ENCODE measurements at places on chromosomes 12 and 14.

GRCh38 chr12:106109168-106109910 is 29.4 kb downstream of the NUAK1 start:
- no peak for DNase-seq

DNA sequence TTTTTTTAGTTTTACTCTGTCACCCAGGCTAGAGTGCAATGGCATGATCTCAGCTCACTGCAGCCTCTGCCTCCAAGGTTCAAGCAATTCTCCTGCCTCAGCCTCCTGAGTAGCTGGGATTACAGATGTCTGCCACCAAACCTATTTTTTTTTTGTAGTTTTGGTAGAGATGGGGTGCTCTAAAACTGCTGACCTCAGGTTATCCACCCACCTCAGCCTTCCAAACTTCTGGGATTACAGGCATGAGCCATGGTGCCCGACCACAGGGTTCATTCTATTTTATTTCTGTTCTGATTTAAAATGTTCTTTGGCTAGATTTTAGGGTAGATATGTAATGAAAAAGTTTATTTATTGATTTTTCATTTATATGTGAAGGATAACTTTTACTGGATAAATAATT is 1062.8 kb upstream of the NOVA1 start:
- DNase-seq = no peak

- DNase-seq = no peak
Measured at GRCh38 chr12:129901254-129901653, 2.6 kb downstream of the TMEM132D start.

GRCh38 chr14:39265806-39266524 is 32.2 kb downstream of the MIA2 start:
- DNase-seq = no peak

DNA sequence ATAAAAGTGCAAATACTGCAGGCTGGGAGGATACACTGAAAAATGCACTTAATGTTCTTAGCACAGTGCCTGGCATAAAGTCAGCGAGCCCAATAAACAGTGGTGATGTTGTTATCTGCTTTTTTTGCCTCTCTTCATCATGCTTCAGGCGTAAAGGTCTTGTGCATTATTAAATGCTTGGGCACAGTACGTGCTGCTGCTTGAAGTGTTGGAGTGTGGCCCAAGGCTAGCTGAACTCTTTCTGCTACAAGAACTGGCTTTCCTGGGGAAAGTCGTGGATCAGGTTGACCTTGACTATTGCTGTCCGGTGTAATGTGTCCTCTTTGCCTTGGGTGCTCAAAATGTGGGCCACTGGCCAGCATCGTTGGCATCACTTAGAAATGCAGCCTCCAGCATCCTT is 43.0 kb downstream of the SMOC1 start:
- DNase-seq = no peak

GRCh38 chr12:65926119-65926908 is 102.0 kb downstream of the HMGA2 start:
- DNase-seq = no peak

- DNase-seq = no peak
Measured at GRCh38 chr12:91923864-91924263, 221.8 kb downstream of the BTG1 start.

DNA sequence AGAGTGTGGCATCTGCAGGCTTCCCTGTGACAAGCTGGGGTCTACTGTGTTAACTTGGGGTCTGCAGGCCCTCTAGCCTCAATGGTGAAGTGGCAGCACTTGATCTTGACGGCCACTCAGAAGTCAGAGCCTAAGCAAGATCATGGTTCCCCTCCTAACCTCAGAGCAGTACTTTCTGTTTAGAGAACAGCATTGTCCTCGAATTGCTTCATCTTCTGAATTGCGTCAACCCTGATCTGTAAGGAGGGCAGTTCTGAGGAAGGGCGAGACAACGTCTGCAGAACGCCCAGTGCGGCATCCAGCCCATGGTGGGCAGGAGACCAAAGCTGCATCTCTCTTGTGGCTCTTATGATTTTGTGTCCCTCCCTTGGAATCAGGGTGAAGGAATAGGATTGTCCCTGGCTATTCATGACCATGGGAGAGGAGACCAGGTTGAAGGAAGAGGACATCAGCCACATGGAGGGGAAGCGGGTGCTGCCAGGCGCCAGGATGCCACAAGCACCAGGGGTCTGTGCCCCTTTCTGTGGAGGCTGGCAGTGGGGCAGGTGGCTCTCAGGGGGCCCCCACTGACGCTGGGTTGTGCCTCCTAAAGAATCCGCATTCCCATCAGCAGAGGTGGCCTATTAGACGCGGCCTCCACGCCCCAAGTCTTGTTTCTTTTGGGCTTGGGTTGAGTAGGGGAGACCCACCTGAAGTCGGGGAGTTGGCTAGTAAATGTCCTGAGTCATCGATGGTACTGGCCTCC is 2.2 kb downstream of the SERPINA9 start:
- DNase-seq = no peak

- no peak for DNase-seq
Measured at GRCh38 chr12:124904306-124905098, 9.9 kb downstream of the UBC start.

DNA sequence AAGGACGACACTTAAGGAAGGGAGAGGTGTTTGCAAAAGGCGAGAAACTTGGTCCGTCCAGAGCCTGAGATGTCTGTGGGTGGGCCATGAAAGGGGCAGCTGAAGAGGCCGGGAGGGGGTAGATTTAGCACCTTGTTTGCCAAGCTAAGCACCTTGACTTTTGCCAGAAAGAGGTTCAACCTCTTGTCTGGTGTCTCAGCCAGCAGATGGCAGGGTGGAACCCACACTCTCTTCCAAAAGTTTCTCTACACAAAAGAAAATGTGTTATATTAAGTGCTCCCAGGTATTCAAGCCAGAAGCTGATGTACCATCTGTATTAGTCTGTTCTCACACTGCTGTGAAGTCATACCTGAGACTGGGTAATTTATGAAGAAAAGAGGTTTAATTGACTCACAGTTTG is 69.9 kb downstream of the SUDS3 start:
- no peak for DNase-seq

GRCh38 chr12:121769297-121769830 is 24.1 kb downstream of the RHOF start:
- DNase-seq = no peak

DNA sequence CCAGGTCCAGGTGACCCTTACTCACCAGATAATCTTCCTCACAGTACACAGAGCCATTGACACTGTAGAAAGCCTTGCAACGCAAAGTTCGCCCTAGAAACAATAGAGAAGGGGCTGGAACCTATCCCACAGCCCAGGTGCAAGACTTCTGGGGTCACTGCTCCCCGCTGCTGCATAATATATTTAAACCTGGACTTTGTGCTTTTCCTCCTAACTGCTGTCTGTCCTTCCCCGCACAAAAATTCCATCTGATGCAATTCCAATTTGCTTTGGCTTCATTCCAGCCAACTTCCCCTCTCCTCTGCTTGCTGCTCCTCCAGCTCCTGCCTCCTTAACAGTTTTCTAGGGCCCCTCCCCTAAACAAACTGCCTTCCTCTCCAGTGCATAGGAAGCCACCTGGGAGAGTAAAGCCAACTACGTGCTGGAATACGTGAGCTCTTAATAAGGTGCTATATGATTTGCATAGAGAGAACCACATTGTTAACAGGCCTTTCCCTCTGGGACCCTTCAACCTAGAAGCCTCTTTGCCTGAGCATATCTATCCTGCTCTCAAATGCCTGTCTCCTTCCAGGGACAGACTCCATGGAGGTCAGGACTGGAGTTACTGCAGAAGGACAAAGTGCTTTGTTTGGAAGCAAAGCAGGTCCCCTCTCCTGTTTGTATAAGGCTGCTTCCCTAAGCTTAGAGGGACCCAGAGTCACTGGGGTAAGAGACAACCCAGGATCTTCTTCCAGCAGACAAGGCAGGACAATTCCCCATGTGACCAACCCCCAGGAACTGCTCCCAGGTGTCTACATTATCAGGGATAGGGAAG is 5.5 kb downstream of the AJUBA start:
- no peak for DNase-seq

GRCh38 chr14:91204657-91205056 is 39.8 kb downstream of the GPR68 start:
- no peak for DNase-seq

DNA sequence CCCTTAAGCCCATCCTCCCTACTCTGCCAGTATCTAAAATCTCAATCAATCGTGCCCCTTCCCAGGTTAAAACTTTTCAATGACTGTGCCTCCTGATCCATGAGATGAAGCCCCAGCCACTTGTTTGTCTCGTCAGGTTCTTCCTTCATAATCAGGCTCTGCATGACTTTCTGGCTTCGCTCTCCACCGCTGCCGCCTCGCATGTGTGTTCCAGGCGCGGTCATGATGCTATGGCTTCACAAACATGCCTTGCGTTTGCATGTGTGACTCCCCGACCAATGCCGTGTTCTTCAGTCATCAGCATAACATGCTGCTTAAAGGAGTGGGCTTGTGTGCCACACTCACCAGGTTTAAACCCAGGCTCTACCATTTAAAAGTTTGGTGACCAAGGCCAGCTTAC is 5.0 kb upstream of the C1RL start:
- no peak for DNase-seq

GRCh38 chr12:41418586-41418985 is 230.5 kb downstream of the PDZRN4 start:
- DNase-seq = no peak
